ENCODE measurements at places on chromosomes 4 and X.

DNA sequence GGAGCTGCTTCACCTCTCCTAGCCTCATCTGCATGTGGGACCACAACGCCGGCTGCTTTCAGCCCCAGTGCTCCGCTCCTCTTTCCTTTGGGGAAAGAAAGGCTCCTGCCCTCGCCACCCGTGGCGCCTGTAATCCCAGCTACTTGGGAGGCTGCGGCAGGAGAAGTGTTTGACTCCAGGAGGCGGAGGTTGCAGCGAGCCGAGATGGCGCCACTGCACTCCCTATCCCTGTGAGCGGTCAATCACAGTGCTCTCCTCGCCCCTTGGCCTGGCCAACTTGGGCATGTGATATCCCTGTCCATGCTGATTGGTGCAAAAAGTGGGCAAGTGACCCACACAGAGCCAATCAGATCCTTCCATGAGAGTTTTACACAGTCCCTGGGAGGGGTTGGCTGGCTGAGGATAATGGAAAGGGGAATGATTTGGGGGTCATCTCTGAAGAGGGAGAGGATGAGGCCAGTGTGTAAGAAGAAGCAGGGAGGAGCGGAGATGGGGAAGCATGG lies 56.2 kb downstream of the WFS1 start:
- DNase-seq, result no peak

- DNase-seq, result no peak
Measured at GRCh38 chr4:39484582-39485272, 25.9 kb downstream of the LIAS start.

GRCh38 chr4:21778702-21779101 lies 169.9 kb downstream of the KCNIP4 start:
- DNase-seq, result no peak

DNA sequence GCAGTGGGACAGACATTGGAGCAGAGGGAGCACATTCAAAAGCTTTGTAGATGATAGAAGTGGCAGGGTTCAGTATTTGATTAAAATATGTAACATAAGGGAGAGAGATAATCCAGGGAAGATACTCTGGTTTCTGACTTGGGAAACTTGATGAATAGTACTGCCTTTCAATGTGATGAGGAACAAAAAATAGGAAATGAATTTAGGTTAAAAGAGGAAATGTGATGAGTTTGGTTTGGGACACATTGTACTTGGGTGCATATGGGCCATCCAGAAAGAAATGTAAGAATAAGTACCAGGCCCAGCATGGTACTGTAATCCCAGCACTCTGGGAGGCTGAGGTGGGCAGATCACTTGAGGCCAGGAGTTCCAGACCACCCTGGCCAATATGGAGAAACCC lies 20.9 kb upstream of the NDNF start:
- DNase-seq, result no peak

- no peak for DNase-seq
Measured at GRCh38 chr4:44145868-44146267, 302.7 kb downstream of the KCTD8 start.

- no peak for DNase-seq
Measured at GRCh38 chr4:60723796-60724195, 476.3 kb upstream of the ADGRL3 start.

GRCh38 chrX:94742772-94743171 lies 1068.8 kb downstream of the FAM133A start:
- DNase-seq, result no peak

DNA sequence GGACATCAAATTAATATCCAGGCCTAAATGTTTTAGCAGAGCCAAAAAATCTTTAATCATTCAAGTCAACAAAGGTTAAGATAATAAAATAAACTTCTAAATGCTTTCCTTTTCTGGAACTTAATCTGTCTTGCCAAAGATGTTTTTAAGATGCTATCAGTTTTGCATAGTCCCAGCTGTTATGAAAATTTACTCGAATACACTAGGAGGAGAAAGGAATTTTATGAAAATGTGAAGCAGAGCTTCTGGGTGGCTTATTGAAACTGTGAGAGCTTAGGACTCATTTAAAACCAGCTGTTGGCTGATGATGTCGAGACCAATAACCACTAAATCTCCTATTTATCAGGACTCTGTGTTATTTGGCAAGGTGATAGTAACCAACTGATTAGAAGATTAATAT lies 202.2 kb upstream of the ETNPPL start:
- DNase-seq, result no peak

- no peak for DNase-seq
Measured at GRCh38 chr4:183266371-183266770, 53.7 kb downstream of the CLDN22 start.

- no peak for DNase-seq
Measured at GRCh38 chr4:170068438-170069128, 21.2 kb downstream of the AADAT start.

DNA sequence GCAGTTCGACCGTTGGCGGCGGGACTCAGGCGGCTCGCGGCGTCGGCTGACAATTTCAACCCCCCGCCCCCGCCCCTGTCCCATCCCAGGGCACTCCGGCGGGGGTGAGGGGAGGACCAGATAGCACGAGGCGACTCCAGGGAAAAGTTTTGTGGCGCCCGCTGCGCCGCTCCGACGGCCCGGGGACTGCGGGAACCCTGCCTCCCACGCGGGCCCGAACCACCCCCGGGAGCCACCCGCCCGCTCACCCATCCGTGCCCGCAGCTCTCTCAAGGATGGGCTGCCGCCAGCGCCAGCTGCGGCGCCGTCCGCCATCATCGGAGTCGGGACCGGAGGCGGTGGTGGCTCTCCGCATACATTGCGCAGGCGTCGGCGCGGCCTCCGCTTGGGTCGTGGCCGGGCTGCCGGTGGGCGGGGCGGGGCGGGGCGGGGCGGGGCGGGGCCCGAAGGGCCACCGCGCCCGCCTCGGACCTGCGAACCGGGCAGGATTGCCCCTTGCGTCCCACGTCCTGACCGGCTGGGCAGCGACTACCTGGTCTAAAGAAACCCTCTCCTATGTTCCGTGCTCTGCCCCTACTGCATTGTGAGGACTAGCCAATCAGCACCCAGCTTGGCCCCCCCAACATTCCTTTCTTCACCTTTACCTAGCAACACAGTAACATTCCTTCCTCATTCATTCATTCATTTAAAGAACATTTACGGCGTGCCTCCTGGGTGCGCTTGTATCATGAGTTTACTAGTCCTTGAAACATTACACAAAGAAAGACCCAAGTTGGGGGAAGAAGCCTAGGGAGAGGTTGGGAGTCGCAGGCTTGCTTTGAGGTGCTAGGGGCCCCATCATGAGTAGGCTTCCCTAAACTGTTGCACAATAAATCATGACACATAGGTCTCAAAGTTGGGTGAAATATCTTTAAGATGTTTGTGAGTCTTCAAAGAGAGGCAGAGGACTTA lies at the start of gene MAP7D3:
MAP7D3 (minus strand) TSS at position 360 of the 951 bp plus-strand sequence; CDS start at position 318, 42 bp downstream.
- DNase-seq, result peak; percentile 28

DNA sequence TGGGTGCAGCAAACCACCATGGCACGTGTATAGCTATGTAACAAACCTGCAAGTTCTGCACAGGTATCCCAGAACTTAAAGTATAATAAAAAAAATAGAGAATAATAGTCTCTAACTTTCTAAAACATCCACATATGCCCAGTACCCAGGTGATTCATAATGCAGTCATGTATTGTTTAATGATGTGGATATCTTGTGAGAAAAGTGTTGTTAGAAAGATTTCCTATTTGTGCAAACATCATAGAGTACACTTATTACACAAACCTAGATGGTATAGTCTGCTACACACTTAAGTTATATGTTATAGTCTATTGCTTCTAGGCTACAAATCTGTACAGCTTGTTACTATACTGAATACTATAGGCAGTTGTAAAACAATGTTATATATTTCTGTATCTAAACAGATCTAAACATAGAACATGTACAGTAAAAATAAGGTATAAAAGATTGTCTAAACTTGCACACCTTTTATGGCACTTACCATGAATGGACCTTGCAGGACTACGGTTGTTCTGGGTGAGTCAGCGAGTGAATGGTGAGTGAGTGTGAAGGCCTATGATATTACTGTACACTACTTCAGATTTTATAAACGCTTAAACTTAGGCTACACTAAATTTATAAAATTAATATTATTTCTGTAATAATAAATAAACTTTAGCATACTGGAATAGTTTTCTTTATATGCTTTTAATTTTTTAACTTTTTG lies 232.2 kb upstream of the SLIT2 start:
- DNase-seq, result no peak

GRCh38 chr4:95742872-95743271 lies 97.0 kb upstream of the PDHA2 start:
- DNase-seq, result no peak

DNA sequence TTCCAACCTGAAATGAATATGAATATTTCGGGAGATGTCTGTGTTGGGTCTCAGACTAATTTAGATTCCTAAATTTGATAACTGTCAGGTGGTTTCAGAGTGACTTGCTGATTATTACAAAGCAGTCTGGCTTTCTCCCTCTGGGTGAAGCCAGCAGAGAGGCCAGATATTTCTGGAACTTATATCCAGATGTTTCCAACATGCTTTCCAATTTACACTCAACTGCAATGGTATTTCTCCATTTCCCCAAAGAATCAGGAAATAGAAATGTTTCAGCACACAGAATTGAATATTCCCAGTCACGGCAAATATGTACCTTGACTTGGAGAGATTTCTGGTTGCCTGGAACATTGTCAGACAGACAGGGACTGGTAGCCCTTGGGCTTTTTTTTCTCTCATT lies 48.5 kb upstream of the EGFL6 start:
- DNase-seq, result no peak

DNA sequence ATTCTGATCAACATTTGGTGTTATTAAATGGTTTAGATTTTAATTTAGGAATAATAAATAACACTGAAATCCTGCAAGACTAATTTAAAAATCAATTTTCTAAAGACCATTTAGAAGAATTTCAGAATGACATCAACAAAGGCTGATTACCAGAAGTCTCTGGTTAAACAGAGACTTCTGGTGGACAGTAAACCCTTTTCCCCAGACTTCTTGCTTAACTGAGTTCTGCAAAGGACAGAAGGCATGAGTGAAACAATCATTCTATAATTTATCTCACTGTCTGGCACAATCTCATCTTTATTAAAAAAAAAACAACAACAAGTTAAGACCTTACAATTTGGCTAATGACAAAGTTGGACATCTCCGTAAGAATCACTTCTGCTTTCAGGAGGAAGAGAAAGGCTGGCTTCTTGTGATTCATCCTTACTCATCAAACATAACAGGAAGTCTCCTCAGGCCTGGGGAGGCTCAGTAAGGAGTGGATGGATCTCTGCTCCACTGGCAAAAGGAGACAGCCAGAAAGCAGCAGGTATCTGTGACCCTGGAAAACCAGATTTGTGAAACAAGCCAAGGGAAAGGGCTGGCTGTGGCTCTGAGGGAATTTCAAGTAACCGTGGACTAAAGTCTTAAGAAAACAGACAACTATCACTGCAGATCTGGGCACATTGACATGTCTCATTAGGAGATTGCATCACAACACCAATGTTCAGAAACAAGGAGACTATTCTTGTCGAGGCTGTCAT lies 908 bp upstream of the TLR6 start:
- no peak for DNase-seq

DNA sequence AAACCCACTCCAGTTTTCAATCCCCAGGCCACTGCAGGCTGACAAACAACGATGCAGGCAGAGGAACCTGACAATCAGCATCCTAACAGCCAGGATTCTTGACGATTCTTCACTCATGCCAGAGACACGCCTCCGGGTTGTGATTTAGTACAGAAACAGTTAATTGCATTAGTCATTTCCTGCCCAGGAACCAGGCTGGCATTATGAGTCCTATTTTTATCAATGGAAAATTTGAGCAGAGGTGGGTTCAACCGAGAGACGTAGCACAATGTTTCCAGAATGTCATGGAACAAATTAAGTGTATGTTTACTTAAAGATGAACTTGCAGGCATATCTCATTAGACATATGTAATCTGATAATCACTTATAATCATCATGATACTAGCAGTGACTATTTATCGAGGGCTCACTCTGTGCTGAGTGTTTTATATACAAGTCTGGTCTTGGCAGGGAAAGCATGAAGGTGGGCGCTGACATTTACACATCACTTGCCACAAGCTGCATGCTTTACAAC lies 159.7 kb downstream of the NSUN7 start:
- DNase-seq, result no peak

DNA sequence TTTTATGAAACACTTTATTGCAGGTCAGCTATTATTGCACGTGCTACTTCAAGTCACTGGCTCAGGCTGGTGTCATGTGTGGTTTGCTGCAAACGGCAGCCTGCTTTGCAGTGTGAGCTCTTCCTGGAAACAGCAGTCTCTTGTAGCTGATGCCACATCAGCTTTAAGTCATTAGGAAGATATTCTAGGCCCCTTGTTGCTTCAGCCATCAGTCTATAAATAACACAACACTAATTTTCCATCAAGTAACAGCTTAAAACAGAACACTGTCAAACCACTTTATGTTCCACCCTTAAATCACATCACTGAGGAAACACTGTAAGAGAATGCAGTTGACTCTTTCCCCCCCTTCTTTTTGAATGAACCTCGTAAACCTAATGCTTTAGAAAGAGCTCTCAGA lies 93.8 kb downstream of the GATB start:
- no peak for DNase-seq
